ENCODE measurements at places on chromosomes 16 and 17.

- no peak for DNase-seq
Observed at GRCh38 chr16:9864461-9864860, 317.8 kb downstream of the GRIN2A start.

GRCh38 chr16:79269211-79269863 lies 331.2 kb downstream of the MAF start:
- DNase-seq = no peak

DNA sequence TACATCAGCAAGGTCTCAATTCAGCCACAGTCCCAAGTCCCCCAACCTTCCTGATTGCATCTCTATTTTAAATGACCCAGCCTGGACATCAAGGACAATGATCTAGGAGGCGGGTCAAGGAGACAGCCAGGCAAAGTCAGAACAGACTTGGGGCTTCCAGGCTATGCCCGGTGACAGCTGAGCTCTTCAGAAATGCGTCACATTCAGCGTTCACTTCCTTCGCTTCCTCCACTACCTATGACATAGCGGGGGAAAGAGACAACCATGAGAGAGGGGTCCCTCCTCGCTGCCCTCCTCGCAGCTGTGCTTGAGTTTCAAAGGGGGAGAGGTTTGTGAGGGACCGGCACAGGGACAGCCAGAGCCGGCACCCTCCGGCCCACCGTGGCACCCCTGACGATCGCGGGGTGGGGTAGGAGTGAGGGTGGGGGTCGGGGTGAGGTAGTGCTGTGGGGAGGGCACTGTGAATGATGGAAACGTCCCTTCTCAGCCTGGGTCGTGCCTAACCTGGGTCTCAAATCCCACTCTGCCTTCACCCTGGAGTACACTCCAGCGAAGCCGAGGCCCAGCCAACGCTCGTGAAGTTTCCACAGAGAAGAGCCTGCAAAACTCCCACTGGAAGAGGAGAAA lies 12.3 kb upstream of the LGALS3BP start:
- no peak for DNase-seq

DNA sequence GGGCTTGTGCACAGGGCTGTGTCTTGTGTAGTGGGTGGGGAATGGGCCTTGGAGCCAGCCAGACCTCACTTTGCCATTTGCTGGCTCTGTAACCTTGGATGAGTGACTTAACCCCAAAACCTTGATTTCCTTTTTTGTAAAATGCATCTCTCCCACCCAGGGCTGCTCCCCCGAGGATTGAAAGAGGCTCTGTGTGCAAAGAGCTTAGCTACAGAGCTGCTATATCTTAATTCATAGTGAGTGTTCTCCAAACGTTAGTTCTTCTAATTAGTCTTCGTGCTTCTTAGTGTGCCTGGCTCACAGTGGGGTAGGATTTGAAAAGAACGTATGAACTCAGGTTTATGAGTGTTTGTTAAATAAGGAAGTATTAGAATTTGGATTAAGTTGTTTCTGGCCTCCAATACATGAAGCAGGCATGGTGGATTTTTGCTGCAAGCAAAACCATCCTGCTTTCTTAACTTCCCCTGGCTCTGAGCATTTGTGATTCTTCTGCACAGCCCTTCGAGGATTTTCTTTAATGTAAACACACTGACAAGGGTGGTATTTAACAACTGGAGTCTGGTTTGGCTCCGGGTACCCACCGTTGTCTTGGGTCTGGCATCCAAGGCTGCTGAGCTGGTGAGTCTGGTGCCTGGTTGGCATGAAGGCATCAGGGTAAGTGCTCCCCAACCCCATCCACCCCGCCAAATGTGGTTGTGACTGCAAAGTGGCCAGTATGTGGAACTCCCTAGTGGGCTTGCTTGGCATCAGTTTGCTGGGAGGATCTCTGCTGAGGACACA lies 29.7 kb downstream of the KSR1 start:
- DNase-seq = no peak

DNA sequence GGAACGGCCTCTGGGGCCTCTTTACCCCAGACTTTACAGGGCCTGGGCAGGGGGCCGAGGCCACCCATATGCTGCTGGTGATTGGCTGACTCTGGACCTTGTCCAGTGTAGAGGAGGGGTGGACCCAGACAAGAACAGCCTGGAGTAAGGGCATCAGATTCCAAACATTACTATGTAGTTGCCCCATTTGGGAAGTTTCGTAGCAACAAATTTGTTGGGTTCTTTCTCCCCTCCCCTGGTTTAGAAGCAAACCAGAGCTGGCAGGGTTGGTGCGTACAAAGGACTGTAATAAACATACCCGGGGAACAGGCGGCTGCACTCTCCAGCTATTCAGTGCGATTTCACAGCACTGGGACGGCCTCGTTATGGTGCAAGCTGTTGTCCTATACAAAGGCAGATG lies 145.5 kb downstream of the NTN1 start:
- DNase-seq = no peak

GRCh38 chr17:32875923-32876416 lies 954 bp downstream of the MYO1D start:
- DNase-seq = no peak

DNA sequence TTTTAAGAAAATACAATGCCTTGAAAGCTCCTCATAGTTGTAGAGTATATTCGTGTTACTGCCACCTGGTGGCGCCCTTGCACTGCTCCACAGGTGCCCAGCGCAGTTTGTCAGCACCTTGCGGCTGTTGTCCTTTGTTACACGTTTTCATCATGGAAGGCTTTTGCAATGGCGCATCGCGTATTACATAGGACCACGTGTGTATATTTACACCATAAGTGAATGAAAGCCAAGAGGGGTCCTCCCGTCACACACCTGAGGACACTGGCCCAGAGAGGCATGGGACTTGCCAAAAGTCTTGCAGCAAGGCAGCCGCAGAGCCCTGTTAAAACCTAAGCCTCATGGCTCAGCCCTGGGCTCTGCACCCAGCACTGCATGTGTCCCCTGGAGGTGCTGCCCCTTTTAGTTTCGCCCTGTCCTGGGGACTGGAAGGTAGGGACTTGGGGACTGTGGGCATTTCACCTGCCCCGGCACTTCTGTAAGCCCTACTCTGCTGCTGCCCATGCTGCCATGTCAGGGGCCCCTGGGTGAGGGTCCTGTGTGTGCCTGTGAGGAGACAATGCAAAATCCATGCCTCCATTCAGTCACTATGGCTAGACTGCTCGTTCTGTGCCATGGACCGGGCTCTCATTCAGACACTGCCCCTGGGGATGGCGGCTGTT lies 24.3 kb downstream of the POLR3E start:
- no peak for DNase-seq

DNA sequence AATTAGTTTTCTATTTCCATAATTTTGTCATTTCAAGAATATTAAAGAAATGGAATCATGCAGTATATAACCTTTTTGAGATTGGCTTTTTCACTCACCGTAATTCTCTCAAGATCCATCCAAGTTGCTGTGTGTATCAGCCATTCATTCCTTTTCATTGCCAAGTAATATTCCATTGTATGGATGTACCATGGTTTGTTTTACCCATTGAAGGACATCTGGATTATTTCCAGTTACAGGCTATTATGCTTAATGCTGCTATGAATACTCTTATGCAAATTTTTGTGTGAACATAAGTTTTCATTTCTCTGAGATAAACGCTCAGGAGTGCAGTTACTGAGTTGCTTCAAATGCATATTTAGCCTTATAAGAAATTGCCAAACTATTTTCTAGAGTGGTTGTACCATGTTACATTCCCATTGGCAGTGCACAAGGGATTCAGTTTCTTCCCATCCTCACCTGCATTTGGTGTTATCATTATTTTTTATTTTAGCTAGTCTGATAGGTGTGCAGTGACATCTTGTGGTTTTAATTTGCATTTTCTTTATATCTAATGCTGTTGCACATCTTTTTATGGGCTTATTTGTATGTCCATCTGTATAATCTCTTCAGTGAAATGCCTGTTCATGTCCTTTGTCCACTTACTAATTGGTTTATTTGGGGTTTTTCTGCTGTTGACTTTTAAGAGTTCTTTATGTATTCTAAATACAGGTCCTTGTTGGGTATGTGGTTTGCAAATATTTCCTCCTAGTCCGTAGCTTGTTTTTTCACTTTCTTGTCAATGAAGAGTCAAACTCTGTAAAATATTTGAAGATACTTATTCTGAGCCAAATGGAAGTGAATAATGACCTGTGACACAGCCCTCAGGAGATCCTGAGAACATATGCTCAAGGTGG lies 32.7 kb downstream of the BMERB1 start:
- DNase-seq = no peak

DNA sequence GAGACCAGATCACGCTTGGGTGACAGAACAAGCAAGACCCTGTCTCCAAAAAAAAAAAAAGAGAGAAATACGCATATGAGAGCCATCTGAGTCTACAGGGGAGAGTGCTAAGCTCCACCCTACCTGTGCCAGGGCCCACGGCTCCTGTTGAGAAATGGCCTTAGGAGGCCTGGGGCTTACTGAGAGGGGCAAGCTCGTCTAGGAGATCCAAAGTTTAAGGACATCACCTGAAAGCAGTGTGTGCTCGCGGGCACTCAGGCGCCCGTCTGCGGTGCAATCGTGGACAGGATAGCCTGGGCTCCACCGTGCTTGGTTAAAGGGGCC lies 14.5 kb upstream of the BAIAP2 start:
- no peak for DNase-seq

GRCh38 chr16:65807858-65808257 lies 558.6 kb upstream of the CDH5 start:
- no peak for DNase-seq

DNA sequence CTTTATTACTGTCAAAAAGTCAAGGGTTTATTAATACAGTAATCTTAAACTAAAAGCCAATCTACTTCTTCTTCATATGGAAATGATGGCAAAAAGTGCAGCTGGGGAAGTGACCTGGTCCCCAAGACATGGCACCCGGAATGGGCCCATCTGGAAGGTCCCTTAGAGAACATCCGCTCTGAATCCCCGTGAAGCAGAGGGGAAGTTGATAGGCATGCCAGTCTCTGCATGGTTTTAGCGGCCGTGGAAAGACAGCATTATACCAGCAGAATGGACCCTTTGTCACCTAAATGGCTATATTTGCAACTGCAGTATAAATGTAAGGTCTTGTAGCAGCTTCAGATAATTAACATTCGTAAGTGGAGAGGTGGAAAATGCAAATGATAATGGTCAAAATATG lies 32.4 kb downstream of the COTL1 start:
- DNase-seq = no peak

GRCh38 chr17:7107012-7107754 lies 7.4 kb downstream of the ASGR2 start:
- no peak for DNase-seq

DNA sequence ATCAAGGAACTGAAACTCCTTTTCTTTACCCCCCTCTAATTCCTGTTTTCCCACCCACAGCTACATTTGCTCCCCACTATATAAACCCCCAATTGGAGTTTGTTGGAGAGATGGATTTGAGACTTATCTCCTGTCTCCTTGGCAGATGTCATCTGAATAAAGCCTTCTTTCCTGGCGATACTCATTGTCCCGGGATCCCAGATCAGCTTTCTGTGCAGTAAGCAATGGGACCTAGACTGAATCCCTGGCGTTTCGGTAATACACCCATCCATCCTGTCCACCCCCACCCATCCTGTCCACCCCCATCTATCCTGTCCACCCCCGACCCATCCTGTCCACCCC lies 22.2 kb downstream of the QPRT start:
- no peak for DNase-seq

- no peak for DNase-seq
Observed at GRCh38 chr16:643050-643368, 1.4 kb downstream of the MCRIP2 start.

- peak; percentile 68 for DNase-seq
Observed at GRCh38 chr16:48164907-48165715, 9.3 kb upstream of the ABCC12 start.

DNA sequence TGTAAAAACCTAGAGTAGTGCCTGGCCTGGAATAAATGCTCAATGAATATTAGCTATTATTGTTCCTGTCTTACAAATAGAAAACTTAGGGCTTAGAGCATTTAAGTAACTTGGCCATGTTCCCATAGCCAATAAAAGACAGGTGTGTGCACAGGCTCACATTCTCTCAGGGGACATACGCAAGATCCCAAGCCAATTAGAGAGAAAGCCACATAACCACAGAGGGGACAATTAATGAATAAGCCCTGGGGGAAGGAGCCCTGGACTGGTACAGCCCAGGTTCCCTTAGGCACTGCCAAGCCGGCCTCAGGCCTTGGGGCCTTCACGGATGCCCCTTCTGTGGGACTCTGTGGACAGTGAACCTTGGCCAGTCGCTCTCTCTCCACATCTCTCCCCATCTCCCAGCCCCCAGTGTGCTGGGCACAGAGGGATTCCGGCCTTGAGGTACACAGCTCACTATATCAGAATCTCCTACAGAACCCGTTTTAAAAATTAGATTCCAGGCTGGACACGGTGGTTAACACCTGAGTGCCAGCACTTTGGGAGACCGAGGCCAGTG lies 27.3 kb upstream of the ABCC12 start:
- no peak for DNase-seq

DNA sequence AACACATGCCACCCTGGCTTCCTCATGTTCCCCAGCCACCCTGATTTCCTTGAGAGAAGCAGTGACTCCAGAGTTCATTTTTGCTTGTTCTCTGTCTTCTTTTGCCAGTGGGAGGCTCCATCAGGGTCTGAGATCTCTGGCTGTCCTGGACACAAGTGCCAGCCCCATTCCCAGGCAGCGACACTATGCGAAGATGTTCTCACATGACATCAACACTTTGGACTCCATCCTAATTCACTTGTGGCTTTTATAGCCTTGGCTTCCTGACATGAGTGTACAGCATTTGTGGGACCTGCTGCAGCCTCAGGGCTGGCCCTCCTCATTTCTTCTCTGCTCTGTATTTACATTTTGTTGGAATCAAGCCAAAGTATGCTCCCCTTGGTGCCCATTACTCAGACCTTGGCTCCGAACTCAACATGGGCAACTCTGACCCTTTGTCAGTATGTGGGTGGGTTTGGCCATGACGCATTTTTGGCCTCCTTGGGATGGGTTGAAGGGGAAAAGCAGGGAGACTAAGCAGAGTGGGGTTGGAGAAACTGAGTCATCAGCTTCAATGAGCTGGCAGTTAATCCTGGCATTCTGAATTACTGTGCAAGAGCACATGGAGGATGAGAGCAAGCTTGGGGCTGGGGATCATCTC lies 119.0 kb upstream of the EEF2KMT start:
- no peak for DNase-seq
